B cell (primary cell): ENCODE measurements at places on chromosomes 1 and 21.

DNA sequence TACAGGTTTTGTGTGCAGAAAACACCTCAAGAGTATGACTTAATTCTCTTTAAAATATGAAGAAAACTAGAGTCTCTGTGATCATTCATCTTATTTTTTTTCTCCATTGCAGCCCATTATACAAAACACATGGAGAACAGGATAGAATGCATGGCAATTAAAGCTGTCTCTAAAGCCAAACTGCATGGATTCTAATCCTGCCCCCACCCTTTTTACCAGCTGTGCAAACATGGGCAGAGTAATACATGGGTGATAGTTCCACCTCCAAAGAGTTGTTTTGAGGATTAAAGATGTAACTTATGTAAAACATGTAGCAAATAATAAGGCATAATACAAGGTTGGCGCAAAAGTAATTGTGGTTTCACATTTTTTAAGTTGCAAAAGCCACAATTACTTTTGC is 114.4 kb downstream of the CLEC20A start:
- DNase-seq: no peak

- DNase-seq: peak; percentile 12
Observed at GRCh38 chr1:183417772-183418491, at the start of gene NMNAT2. TSS of gene NMNAT2 (minus strand) at chr1:183418380. CDS start at chr1:183418267, 113 bp downstream.

- DNase-seq: no peak
Observed at GRCh38 chr21:41634211-41634694, 126.3 kb upstream of the TMPRSS2 start.

DNA sequence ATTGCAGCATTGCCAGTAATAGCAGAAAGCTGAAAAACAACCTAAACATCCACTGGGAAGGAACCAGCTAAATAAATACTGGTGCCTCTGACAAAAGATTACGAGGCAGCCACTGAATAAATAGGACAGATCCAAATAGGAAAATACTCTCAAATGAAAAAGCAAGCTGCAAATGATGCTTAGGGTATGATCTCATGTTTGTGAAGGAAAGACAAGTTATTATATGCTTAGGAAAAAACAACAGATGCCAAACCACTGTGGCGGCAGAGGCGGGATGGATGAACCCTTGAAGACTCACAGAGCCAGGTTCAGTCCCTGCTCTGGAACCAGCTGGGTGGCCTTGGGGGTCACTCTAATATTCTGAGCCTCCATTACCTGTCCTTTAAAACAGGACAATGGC is 41.6 kb downstream of the MATN1 start:
- no peak for DNase-seq

- DNase-seq: no peak
Observed at GRCh38 chr1:9476790-9477463, 62.3 kb upstream of the SLC25A33 start.

DNA sequence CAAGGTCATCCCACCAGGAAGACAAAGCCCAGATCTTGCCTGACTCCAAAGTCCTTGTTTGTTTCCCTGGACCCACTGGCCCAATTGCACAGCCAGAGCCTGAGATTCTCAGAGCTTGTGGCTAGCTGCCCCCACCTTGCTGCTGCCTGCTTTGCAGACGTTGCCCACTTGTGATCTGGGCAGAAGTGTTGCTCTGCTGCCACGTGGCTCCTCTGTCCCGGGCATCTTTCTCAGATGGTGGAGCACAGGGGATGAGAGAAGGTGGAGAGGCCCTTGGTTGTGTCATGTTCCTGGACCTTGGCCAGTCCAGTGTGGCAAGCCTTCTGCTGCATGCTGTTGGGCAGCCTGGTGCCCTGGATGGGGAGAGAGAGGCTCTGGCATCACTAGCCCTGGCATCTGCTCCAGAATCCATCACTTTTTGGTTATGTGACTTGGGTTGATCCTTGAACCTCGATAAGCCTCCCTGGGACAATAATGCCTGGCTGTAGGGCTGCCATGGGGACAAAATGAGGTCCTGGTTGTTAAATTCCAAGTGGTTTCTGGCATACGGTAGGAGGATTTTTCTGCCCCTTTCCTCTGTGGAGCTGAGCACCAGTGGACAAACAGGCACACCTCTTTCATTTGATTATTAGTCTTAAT is 1.5 kb upstream of the NR0B2 start:
- no peak for DNase-seq

DNA sequence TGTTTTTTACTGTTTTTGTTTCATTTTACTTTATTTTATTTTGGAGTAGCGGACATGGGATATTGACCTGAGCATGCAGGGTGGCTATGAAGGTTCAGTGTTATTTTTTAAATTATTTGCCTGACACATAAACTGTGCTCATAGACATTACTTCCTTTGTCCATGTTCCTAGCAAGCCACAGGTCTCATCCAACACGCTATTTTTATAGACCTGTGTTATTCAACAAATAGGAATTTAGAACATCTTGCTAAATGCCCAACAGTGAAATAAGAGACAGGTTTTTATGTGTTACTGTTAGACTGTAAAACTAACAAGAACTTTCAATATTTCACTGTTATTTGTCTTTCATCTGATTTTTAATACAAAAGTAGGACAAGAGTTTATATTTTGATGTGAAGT is 756.4 kb downstream of the KCNT2 start:
- DNase-seq: no peak

DNA sequence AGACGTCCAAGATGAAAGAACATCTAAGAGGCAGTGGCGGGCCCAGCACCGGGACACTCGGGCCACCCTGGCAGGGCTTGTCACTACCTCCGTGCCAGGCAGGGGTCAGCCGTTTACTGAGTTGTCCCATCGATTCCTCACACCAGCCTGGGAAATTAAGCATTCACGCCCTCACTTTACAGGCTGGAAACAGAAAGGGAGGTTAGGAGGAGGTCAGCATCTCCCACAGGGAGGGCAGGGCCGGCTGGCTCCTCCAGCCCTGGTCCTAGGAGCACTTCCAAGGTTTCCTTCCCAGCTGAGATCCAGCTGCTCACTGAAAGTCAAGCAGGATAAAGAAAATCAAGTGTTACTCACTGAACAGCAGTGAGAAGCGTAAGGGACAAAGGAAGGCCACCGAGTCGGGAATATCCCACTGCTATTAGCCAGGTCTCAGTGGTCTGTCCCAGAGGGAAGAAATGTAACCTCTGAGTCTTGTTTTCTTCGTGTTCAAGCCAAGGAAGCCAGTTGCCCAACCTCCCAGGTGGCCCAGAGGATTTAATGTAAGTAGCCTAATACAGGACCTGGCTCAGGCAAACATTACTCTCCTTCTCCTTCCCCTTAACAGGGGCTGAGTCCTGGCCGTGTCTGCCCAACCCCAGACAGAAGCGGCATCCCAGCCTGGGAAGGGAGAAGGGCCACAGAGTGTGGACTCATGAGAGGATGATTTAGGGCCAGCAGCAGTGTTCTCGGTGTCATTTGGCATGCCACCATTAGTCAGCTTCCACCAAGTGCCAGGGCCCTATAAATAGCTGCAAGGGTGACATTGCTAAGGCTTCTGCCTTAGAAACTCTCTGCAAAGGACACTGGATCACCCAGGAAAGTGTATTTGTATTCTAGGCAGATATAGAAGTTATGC is 203.1 kb upstream of the GALNT2 start:
- DNase-seq: no peak

GRCh38 chr1:189103956-189104355 is 1373.7 kb downstream of the BRINP3 start:
- DNase-seq: no peak

DNA sequence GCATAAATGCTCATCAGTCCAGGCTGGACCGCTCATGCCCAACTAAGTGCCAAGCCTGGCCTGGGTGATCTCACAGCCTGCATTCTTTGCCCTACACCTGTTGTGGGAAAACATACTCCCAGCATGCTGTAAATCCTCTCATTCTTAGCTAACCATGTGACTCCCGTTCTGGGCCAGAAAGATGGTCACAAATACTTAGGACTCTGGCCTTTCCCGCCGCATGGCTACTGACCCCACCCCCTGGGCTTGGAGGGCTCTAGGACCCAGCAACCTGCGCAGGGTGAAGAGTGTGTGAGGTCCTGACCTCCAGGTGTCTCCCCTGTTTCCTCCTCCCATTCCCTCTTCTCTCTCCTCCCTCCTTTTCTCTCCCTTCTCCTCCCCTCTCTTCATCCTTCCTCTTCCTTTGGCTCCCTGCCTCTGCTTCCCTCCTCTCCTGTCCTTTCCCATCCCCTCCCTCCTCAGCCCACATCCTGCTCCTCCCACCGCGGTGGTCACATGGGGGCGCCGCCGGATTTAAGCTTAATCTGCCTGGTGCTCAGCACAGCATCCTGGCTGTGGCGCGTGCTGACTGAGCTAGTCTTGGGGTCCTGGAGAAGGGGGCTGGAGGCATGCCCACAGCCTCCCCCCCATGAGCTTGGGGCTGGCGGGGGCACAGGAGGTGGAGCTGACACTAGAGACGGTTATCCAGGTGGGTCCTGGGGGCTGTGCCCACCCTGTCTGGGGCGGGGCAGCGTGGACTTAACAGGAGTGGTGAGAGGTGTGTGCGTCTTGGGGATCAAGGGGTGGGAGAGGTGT is at the start of gene CROCC:
Gene CROCC (plus strand): TSS at position 541 of the 795 bp plus-strand sequence. CDS start 88 bp downstream, at position 629.
- DNase-seq: no peak

DNA sequence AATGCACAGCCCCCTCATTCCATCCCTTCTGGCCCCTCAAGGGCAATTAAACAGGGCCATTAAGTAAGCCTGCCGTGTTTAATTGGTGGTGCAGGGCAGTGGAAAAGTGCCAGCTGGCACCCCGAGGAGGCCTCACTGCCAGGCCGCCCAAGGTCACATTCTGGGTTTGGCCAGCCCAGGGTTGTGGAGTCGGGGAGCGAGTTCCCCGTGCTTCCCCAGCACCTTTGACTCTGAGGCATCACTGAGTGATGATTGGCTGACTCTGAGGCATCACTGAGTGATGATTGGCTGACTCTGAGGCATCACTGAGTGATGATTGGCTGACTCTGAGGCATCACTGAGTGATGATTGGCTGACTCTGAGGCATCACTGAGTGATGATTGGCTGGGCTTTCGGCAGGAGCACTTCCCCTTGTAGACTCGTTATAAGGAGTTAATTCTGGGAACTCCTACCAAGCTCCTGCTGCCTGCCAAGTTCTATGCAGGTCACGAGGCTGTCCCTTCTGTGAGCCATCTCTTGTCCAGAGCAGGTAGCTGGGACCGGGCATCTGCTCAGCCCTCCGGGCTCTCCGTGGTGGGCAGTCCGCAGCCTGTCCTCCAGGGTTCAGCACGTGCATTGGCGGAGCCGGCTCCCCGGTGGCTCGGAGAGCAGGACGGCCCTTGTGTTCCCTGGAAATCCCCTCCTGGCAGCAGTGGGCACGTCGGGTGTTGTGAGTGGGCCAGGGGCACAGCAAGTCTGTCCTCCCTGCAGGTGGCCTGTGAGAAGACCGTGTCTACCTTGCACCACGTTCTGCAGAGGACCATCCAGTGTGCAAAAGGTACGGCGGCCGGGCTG is 20.9 kb downstream of the CSTB start:
- no peak for DNase-seq

GRCh38 chr1:234505769-234506102 is 26.8 kb upstream of the TARBP1 start:
- no peak for DNase-seq

DNA sequence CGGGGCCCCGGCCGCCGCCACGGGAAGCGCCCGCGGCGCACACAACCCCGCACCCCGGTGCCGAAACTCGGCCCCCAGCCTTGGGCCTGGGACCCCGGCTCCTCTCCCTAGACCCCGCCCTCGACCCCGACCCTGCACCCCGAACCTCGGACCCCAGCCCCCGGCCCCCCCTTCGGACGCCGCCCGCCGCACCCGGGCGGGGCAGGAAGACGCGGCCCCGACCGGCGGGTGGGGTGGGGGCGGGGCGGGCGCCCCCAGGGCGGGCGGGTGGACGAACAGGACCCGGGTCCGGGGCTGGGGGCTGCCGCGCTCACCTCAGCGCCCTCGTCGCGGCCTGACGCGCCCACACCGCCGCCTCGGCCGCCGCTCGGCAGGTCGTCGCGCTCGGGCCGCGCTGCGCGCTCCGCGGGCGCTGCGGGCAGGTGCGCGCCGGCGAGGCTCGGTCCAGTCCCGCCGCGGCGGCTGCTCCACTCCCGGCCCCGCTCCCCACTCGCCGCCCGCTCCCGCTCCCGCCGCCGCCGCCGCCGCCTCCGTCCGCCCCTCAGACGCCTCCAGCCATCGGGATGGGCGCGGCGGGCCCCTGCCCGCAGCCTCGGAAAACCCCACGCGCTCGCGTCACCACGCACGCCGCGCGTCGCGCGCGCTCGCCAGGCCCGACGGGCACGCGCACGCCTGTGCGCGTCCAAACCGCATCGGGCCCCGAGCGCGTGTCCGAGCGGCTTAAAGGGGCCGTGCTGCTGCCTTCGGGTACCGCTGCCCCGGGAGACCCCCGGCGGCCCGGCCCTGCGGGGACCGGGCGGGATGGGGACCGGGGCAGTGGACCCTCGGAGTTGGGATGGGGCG is at the start of gene GNB1:
Gene GNB1 (minus strand): TSS at position 582 of the 843 bp plus-strand sequence. CDS start 65,634 bp downstream, outside the sequence.
- peak; percentile 98 for DNase-seq

- no peak for DNase-seq
Observed at GRCh38 chr1:162732566-162733335, 57.8 kb upstream of the HSD17B7 start.

- DNase-seq: no peak
Observed at GRCh38 chr1:216422821-216423520, at the start of gene USH2A. TSS of gene USH2A (minus strand) at chr1:216423448. CDS start at chr1:216422336, 1,112 bp downstream.

DNA sequence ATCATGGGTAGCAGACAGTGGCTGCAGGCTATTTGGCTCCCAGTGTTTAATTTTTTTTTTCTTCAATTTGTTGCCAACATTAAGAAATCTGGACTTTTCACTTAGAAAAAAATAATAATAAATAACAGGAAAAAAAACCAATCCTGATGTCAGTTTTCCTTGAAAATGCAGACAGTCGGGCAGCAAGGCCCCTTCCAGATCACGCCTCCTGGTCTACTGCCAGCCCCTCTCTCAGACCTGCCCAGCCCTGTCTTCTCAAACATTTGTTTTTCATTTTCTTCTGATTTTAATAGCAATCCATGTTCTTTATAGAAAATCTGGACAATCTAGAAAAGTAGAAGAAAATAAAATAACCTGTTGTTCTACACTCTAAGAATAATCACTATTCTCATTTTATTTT is 15.5 kb downstream of the IFNGR2 start:
- DNase-seq: no peak

- no peak for DNase-seq
Observed at GRCh38 chr1:206509612-206510257, 2.4 kb downstream of the RASSF5 start.

DNA sequence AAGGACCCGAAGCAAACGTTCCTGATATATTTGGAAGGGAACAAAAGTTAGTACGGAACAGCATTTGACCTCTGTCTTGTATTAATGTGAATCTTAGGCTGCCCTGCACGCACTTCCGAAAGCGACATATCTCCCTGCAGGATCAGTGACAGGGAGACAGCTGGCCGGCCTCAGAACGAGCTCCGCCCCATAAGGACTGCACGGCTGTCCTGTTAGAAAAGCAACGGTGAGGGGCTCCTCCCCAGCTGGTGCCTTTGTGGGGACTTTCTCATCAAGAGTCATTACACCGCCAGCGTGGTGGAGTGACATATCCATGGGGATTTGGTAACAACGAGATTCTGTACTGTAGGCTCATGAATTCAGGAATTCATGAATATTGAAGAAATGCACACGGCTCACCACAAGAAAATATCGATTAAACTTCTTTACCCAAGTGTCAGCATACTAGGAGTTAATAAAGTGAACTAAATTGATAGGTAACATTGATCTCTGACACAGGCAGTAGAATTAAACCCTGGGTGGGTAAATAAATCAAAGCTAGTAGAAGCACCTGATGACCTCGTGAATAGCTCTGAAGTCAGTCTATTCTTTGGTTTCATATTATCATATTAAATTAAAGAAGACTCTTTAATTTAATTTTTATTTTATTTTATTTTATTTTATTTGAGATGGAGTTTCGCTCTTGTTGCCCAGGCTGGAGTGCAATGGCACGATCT is 8.1 kb upstream of the GREM2 start:
- DNase-seq: no peak
